Cerebellar nuclear complex (tissue), 1 donor: ENCODE measurements at places on chromosomes 7 and 10.

GRCh38 chr7:2032030-2032875, 200.5 kb downstream of the MAD1L1 start:
- peak; percentile 13 for DNase-seq

- DNase-seq, result no peak
These were observed 23.8 kb downstream of the ELN start for GRCh38 chr7:74051629-74052410.

- DNase-seq, result no peak
These were observed 91.8 kb downstream of the SEPTIN14 start for GRCh38 chr7:55770778-55771177.

- no peak for DNase-seq
These were observed 129.9 kb downstream of the INHBA start for GRCh38 chr7:41573015-41573414.

DNA sequence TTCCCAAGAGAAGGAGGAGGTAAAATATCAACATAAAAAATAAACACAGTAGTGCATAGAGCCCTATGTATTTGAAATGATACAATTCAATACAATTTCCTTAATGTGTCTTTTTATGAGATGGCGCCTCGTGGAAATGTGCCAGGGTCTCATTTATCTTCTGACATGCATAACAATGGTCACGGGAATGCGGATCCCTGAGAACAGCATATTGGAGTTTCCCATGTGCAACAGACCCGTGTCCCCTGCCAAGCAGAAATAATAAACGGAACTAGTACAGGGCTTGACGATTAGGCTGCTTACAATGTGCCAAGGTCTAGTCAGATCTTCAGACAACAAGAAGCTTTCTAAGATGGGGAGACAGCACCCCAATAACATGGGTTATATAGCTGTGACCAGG, 217.9 kb downstream of the ARHGAP21 start:
- no peak for DNase-seq

GRCh38 chr10:16360001-16360400, 76.8 kb upstream of the PTER start:
- no peak for DNase-seq
